Effector memory CD4-positive, alpha-beta T cell (primary cell): ENCODE measurements at places on chromosomes 6 and 20.
A peak's percentile ranks its signal among the peaks of the same experiment; 100 is the strongest.

DNA sequence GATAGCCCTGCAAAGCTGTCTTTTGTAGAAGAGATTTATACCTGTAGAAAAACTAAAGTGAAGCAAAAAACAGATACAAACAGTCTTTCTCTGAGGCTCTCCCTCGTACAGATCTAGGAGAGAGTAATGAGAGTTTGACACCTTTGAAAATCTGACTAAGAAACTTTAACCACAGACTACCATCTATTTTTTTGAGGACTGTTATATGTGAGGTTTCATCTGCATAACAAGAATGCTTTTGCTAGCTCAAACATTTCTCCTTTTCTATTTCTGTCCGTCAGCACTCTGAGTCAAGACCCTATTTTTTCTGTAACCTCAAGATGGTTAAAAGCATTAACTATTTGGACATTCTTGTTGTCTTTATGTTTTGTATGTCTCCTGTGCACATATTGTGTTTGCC, 193.0 kb downstream of the BTBD3 start:
- no peak for DNase-seq

DNA sequence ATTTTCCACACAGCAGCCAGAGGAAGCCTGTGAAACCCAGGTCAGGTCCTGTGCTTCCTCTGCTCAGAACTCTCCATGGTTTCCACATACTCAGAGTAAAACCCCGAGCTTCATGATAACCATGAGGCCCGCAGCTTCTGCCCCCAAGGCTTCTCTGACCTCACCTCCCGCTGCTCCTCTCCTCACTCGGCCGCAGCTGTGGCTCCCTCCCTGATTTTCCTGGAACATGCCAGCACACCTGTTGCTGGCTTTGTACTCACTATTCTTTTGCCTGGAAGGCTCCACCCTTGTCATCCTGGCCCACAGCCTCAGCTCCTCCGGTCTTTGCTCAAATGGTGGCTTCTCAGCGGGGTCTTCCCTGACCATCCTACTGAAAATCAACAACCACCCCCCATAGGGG, 341.7 kb downstream of the PREX1 start:
- no peak for DNase-seq

GRCh38 chr6:19805129-19805481, 32.1 kb upstream of the ID4 start:
- DNase-seq, result no peak

- no peak for DNase-seq
These were observed 728.3 kb downstream of the MAFB start for GRCh38 chr20:39960522-39961428.

DNA sequence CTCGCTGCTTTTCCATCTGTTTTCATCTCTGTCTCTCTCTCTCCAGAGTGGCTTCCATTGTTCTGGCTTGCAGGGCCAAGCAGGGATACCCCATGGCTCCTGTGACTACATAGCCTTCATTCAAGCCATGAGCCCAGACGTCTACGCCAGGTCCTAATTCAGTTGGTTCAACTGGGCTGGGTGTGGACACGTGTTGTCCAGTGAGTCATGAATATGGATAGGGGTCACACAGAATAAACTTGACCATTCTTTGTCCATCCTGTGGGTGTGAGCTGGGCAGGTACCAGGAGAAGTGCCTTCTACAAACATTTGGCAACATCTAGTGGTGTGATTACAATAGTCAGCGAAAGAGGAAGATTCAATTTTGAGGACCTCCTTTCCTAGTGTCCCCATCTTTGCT, 96.9 kb upstream of the ARMC2 start:
- no peak for DNase-seq

DNA sequence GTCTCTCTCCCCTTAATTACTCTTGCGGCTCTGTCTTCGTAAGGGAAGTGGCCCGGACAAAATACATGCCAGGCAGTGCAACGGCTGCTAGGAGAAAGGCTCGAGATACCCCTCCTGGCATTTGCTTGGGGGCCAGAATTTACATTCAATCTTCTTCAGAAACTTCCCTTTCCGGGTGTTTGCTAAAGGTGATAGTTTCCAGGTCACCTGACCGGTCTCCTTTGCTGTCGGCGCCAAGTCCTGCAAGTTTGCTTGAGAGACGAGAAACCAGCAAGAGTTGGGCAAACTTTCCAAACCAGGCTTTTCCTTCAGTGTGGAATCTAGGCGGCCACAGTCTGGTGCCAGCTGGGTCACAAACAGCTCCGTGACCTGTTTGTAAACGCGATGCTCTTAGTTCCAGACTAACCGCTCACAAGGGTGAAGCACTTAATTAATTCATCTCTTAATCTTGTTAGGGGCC, 563 bp upstream of the SRSF3 start:
- DNase-seq, result peak; percentile 49

DNA sequence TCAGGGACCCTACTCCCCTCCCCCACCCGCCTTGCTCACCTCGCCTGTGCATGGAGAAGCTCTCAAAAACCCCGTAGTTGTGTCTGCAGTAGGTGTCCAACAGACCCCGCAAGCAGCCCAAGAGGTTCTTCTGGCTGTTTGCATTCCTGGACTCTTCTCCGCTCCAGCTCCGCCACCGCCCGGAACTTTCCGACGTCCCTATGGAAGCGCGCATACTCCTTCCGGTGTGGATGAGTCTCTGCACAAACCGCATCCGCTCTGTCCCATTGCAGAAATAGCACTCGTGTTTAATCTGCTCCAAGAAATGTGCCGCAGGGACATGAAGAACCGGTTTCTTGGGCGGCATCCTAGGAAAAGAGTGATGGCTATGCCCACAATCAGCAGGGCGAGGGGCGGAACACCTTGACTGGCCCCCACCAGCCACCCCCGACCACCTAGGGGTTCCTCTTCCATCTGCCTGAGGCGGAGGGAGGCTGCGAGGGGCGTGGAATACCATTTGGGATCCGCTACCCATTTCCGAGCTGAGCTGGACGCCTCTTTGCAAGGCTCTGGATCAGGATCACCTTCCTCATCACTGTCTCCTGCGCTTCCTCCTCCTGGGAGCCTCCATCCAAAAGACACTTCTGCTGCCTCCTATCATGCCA, 20.2 kb downstream of the HLA-DRA start:
- DNase-seq, result no peak
